ENCODE measurements at places on chromosomes 16 and 17.

GRCh38 chr17:80970762-80971703 is 20.6 kb upstream of the CHMP6 start:
- no peak for DNase-seq

GRCh38 chr16:27470567-27471431 is 68.8 kb downstream of the IL21R start:
- no peak for DNase-seq

DNA sequence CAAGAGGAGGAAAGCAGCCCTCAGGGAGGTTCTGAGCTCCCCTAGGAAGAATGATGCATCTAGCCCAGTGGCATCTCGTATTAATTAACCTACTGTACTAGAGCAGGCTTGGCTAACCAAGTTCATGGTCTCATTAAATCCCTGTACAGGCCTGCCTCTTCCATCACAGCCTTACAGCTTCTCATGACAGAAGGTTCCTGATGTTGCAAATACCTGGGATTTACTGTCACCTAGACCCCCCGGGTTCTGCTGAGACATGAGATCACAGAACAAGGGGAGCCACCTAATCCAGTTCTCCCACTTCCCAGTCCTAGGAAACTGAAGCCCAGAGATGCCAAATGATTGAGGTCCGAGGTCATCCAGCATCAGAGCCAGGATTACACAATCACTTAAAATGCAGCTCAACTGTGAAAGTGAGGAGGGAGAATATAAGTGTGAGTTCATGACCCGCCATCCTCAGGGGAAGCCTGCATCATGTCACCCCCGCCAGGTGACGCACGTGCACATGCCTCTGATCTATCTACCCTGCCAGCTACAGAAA is 23.9 kb downstream of the ACLY start:
- DNase-seq = peak; percentile 45

DNA sequence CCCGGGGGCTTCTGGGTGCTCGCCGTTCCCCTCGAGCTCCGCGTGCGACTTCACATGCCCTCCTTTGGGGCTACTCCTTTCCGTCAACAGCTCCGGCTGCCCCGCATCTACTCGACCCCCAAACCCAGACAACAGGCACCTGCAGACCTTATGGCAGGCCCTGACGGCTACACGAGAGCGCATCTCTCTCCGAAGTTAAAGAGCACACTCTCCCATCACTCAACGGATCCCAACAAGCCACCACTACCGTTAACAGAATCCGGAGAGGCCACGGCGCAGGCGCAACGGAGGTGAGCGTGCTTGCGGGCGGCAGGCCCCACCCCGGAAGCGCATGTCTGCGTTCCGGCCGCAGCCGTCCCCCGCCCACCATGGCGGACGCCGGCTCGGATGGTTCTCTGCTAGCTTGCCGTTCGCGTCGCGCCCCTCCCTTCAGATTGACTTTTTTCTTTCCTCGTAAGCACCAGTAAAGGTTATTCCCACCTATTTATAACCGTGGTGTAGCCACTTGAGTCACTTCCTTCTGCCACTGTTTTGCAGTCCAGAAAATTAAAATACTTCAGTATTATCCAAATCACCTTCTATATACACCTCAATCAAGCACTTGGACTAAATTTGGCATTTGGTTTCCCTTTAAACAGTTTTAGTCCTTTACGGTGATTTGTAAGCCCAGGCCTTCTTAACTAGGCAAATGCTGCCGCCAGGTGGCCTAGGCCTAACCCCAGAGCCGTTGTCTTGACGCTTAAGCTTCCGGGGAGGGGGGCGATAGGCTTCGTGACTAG is at the start of gene POLG2:
Gene POLG2, minus strand, starts transcription at position 269 of the 779 bp plus-strand sequence. Its CDS starts 86 bp downstream, at position 183.
- DNase-seq = peak; percentile 45

DNA sequence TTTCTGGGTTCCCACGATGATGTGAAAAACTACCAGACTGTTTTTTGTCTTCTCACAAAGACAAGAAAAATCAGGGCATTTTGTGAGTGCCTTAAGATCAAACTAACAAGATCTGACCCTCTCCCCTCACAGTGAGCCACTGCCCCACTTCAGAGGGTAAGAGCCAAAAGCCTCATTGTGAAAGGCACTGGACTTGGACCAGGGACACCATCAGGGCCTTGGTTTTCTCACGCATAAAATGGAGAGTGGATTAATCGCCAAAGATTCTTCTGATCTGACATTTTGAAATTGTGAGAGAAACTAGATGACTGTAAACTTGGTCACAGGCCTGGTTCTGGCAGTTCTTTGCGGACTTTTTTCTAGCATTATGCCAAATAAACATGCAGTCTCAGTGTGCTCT is 21.0 kb upstream of the ENDOV start:
- DNase-seq = no peak

GRCh38 chr17:7336240-7337175 is at the start of gene ACAP1:
Gene ACAP1 (plus strand): TSS chr17:7336529. CDS start chr17:7336735, 206 bp downstream.
- no peak for DNase-seq

GRCh38 chr17:81294512-81295030 is 536 bp downstream of the SLC38A10 start:
- no peak for DNase-seq

DNA sequence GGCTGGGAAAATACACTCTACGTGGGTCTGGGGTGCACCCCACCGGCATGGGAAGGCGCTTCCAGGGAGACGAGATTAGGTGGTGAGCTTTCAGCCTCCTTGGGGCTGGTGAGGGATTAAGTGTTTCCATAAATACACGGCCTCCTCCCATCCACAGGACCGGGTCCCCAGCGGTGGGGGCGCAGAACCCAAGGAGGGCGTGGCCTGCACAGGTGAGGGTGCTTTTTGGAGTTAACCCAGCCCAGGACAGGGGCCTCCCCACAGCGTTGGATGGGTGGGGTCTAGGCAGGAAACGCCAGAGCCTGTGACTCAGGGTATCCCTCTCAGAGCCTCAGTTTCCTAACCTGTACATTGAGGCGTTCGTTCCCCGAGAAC is 1.1 kb downstream of the C16orf74 start:
- no peak for DNase-seq

DNA sequence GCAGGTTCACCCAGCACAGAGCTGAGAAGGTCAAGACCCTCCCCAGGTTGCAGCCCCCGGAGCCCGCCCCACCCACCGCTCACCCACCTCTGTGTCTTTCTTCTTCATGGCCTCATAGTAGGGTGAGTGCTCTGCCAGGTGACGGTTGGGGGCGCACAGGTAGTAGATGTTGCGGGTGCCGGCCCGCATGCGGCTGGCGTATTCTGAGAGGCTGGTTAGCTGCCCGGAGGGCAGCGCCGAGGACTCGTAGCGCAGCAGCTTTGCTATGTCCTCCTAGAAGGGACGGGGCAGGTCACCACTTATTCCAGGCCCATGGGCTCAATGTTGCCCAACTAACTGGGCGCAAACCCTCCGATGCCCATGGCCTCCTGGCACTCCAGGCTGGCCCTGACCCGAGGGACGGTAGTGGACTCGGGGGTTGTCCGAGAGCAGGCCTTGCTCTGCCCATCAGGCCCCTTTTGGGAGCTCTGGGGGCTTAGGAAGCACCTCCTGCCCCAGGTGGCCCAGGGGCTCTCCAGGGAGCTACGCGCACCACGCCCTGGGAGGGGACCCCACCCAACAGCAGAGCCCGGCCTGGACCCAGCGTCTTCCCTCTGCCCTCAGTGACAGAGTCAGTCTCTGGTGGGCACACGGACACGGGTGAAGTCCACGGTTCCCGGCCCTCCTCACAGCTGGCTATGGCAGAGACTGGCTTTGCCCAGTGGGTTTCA is 9.9 kb downstream of the DNASE1 start:
- no peak for DNase-seq

GRCh38 chr16:14179116-14179515 is 108.0 kb downstream of the MRTFB start:
- DNase-seq = no peak
